ENCODE measurements at places on chromosomes 2 and 18.

DNA sequence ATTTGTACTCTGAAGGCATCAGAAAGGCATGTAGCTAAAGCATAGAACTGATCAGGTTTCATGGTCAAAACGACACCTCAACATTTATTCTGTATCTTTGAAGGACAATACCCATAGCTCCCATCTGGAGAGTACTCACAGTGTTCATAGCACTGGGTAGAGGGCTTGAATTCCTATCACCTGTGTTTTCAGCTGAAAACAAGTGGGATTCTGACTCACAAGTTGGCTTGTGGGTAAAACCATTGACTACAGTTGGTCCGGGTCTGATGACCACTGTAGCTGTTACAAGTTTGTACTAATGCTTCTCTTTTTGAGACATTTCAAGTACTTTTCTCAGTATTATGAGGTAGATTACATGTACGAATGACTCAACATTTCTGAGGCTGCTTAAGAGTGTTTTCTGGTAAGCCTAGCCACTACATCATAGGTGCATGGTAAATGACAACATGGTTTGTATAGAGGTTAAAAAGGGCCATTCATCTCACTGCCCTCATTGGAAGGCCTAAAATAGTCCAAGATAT lies 68.6 kb upstream of the PELI1 start:
- no peak for DNase-seq

DNA sequence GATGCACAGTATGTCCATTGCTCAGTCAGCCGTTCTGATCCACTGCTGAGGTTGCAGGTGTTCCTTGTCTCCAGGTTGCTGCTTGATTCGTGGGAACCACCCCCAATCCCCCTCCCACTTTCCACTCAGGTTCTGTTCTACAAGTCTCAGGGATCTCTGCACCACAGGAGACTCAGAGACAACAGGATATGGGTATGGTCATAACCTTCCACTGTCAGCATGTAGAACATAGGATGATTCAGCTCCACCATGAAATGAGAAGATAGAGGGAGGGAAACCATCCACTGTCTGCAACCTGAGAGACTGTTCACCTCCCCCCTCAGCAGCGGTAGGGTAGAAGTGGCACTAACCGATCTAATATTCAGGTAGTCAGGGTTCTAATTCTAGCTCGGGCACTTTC lies 19.0 kb upstream of the KLF7 start:
- no peak for DNase-seq

DNA sequence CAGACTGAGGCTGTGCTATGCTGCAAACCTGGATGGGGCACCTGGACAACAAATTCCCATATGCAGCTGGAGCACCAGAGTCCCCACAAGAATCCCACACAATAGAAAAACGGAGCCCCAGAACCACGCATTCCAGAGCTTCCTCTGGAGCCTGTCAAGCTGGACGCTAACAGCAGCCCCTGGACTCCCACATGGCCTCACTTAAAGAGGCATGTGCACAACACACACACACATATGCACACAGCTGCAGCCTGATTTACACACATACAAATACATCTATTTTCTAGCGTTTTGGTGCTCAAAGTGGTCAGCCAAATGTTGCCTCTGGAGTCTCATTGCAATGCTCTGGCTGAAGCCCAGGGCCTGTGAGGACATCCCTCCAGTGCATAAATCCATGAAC lies 632.7 kb upstream of the ID2 start:
- no peak for DNase-seq

- DNase-seq, result no peak
Observed at GRCh38 chr2:120624738-120625446, 110.8 kb upstream of the GLI2 start.

DNA sequence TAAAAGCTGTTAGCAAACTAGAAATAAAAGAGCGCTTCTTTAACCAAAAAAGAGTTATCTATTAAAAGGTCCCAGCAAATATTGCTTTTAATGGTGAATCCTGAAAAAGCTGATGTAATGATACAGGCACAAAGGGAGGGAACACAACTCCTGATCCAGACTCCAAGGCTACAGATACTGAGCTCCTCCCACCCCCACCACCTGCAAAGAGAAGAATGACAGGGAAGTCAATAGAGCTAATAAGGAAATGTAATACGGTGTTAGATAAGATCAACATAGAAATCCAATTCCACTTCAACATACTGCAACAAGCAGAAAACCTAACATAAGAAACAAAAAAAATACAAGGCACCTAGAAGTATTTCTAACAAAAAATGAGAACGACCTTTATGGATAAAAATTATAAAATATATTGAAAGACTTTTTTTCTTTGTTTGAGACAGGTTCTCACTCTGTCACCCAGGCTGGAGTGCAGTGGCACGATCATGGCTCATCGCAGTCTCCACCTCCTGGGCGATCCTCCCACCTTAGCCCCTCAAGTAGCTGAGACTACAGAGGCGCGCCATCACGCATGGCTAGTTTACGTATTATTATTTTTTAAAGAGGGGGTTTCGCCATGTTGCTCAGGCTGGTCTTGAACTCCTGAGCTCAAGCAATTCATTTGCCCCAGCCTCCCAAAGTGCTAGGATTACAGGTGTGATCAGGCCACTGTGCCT lies 192.2 kb downstream of the HDAC4 start:
- DNase-seq, result no peak

GRCh38 chr18:7592305-7593071 lies 25.4 kb downstream of the PTPRM start:
- DNase-seq, result no peak

DNA sequence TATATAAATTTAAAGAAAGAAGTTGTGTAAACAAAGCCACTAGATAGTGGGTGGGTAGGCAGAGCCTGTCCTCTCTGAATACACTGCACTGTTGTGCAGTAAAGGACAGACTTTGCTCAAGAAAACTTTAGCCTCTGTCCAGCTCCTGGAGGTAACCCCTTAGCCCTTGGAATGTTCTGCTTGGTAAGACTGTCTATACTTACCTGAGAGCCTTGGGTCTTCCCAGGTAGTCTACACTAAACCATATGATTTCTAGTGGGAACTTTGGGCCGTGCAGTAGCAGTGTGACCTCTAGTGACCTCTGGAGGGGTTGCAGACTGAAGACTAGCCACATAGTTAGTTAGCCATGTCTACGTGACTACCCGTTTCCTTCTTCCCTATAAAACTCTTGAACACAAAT lies 678.3 kb upstream of the NRXN1 start:
- DNase-seq, result no peak

GRCh38 chr2:211900000-211900399 lies 638.6 kb downstream of the ERBB4 start:
- DNase-seq, result no peak

GRCh38 chr2:37230581-37230980 lies 815 bp downstream of the CEBPZ start:
- no peak for DNase-seq

DNA sequence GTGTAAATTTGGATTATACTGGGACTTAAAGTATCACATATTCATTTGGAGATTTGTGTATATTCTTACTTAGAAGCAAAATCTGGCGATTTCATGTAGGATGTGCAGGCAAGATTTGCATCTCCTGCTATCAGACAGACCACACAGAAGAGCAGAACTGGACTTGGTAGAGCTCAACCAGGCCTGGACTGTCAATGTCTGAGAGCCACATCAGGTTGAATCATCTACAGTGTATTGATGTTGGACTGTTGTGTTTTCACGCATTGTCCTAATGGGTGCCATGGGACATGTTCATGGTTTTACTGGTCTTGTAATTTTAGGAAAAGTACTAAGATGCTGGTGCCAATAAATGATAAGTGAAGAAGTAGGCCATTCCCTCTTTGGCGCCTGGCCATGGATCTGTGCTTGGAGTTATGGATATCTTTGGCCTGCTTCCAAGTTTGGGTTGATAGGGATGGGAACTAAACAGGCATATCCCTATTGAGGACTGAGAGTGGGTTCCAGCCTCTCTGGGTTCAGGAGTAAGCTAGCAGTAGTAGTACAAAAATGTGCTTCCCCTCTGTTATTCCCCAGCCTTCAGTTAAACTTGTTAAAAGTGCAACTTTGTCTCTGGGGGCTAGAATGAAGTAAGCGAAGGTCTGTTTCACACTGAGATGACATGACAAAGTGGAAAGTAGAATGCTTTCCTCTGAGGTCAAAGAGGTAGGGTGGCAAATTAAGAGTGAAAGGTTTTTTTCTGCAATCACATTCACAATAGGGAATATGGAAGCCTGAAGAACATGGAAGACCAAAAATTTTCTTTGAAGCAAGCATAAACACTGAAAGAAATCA lies 49.2 kb upstream of the NEMP2 start:
- DNase-seq, result no peak

- no peak for DNase-seq
Observed at GRCh38 chr2:163990541-163990940, 254.7 kb upstream of the FIGN start.
